ENCODE measurements at places on chromosomes 6 and 20.

- no peak for DNase-seq
These were observed 280.7 kb downstream of the CDH4 start for GRCh38 chr20:61532736-61533135.

DNA sequence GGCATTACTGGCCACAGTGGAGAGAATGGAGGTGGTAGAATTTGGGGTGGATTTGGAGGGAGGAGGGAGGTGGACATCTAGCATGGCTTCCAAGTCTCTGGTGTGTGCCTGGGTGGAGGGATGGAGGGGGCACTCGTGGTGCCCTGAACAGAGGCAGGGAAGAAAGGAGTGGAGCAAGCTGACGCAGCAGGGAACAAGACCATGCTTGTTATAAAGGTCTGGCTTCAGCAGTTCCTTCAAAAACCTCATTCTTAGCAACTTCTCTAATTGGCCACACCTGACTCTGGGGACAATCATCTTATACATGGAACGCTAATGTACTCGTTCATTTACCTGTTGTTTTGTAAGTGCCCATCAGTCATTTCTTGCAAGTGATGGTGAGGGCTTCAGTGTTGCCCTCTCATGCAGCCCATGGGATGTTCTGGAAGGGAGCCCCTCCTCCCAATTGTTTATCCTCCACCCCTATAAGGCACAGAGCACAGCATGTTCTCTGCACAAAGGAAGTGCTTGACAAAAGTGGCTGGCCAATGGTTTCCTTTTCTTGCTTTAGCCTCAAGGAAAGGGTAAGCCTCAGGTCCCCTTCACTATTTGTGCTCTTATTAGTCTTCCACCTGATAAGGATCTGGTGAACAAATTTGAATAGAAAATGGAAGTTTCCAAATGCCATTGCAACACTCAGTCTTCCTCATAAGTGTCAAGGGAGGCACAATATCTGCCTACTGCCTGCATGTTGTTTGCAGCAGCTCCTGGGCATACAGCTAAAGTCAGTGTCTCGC lies 39.3 kb downstream of the GFOD1 start:
- no peak for DNase-seq

DNA sequence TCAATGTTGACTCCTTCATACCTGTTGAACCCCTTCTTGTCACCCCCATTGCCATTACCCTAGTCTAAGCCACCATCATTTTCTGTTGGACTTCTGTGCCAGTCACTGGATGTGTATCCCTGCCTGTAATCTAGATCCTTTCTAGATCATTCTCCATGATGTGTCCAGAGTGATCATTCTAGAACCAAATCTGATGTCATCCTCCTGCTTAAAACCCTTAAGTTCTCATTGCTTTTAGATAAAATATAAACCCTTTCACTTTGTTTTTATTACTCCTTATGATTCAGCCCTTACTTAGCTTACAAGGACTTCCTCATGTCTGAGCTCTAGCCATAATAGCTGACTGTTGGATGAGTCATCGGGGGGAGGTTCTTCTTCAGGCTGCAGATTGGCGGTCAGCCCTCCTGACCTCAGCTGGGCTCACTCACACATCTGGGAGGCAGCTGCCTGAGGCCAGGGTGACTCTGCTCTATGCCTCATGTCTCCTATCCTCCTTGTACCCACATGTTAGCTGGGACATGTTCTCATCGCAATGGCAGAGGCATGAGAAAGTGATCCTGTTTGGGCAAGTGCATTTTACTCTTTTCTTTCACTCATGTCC lies 287.6 kb downstream of the ESR1 start:
- no peak for DNase-seq

GRCh38 chr6:155232848-155233247 lies 31.0 kb upstream of the CLDN20 start:
- DNase-seq = no peak

All from CD4-positive, alpha-beta T cell treated with Interleukin-15 for 4 hours (primary cell).